ENCODE measurements at places on chromosomes 2 and 18.

- DNase-seq, result no peak
Measured at GRCh38 chr2:220489121-220489520, 861.7 kb downstream of the SLC4A3 start.

DNA sequence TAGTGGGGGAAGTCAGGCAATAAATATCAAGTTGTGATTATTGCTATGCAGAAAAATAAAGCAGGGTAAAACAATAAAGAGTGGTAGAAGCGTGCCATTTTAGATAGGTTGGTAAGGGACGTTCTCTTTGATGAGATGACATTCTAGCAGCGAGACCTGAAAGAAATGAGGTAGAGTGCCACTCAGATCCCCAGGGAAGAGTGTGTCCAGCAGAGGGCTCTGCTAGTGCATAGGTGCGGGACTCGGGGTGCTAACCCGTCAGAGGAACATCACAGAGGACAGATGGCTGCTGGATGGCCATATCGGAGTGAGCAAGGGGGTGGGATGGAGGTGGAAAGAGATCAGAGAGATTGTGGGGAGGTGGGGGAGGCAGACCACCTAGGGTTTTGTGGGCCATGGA is 16.3 kb upstream of the GTF2A1L start:
- DNase-seq, result no peak

- DNase-seq, result no peak
Measured at GRCh38 chr2:162123806-162124758, 28.0 kb downstream of the GCG start.

- no peak for DNase-seq
Measured at GRCh38 chr2:71830497-71831192, 317.0 kb downstream of the CYP26B1 start.

- DNase-seq, result no peak
Measured at GRCh38 chr18:29664278-29665036, 1378.1 kb downstream of the DSC3 start.

- DNase-seq, result no peak
Measured at GRCh38 chr2:205975082-205975949, 110.7 kb downstream of the INO80D start.

- DNase-seq, result no peak
Measured at GRCh38 chr2:10305715-10306114, 3.0 kb downstream of the HPCAL1 start.

GRCh38 chr2:230938098-230938497 is 13.1 kb upstream of the GPR55 start:
- no peak for DNase-seq

- peak; percentile 36 for DNase-seq
Measured at GRCh38 chr2:199378948-199379650, 78.6 kb downstream of the SATB2 start.

- DNase-seq, result no peak
Measured at GRCh38 chr2:175567435-175568061, 386.0 kb upstream of the ATP5MC3 start.

GRCh38 chr2:128364441-128364911 is 45.8 kb upstream of the HS6ST1 start:
- DNase-seq, result no peak

DNA sequence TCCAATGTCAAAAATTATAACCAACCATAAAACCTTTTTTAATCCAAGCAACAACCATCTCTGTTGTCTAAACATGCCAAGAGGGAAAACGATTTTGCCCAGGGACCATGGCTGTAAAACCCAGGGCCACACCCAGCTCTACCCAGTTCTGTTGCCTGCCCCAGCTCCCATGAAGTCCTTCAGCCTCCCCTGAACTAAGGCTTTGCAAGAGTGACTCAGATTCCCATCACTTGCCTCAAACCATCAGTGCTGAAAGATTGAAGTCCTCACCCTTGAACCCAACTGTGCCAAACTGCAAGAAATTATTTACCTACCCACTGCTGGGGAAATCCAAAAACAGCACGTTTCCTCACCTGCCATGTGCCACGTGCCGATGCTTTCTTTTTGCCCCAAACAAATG is 102.5 kb downstream of the TFCP2L1 start:
- no peak for DNase-seq

- DNase-seq, result no peak
Measured at GRCh38 chr2:113755835-113756354, 547 bp downstream of the SLC35F5 start.

GRCh38 chr2:47218899-47219525 is 63.9 kb upstream of the STPG4 start:
- no peak for DNase-seq

GRCh38 chr2:74327199-74327598 is 16.0 kb downstream of the SLC4A5 start:
- no peak for DNase-seq

GRCh38 chr18:47881752-47882455 is 48.6 kb downstream of the SMAD2 start:
- no peak for DNase-seq

DNA sequence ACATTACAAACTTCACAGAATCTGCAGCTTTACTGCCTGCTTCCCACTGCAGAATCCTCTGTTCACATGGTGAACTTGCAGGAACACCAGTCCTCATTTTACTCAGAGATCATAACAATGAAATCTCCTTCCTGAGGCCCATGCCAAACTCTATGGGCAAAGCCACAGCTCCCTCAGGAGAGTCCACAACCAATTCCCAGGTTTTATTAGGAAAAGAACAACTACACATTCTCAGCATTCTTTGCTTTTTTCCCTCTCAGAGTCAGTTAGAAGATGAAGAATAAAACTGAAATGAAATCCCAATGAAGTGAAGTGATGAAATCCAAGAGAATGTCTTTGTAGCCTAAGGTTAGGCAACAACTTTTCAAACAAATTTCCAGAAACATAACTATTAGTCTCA is 233.7 kb downstream of the DSEL start:
- DNase-seq, result no peak

- DNase-seq, result no peak
Measured at GRCh38 chr18:49768051-49768391, 45.3 kb downstream of the ACAA2 start.

GRCh38 chr2:57725337-57725947 is 321.2 kb upstream of the VRK2 start:
- no peak for DNase-seq

DNA sequence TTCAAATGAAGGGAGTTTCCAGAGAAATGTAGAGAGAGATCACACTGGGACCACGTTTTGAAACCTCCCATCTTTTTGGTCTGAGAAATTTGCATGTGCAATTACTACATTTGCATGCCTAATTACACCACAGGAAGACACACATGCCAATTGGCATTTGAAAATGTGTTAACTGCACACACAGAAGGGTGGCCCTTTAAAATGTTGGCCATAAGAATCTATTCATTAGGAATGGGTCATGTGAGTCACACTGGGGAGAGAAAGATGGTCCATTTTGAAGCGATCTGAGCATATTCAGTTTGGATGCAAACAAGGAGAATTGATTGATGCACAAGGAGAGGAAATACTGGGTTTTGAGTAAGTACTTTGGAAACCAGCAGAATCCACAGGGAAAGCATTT is 1407.1 kb upstream of the ACVR2A start:
- no peak for DNase-seq

- DNase-seq, result no peak
Measured at GRCh38 chr2:10571673-10572072, 118.1 kb downstream of the NOL10 start.

DNA sequence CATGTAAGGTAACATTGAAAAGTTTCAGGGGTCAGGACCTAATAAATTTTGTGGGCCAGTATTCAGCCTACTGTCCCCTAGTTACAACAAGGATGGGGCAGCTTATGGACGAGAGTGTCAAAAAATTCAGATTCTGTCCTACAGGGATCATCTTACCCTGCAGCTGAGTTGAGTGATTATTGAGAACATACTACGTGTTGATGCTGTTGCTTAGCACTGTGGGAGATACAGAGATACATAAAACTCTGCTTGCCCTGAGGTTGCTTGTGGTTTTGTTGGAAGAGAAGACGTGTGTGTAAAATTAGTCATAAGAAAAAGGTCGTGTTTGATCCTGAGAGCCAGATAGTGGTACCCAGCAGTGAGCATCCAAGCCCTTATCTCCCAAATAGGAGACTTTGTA is 253.2 kb downstream of the NEDD4L start:
- no peak for DNase-seq

- no peak for DNase-seq
Measured at GRCh38 chr2:136356125-136357006, 238.4 kb upstream of the CXCR4 start.

GRCh38 chr2:8343031-8343430 is 338.8 kb upstream of the ID2 start:
- DNase-seq, result no peak

GRCh38 chr18:48139431-48140347 is 209.2 kb upstream of the SMAD2 start:
- no peak for DNase-seq

GRCh38 chr18:74148543-74149070 is 284 bp downstream of the TIMM21 start:
- no peak for DNase-seq

GRCh38 chr2:180343528-180344345 is 336.6 kb upstream of the CWC22 start:
- no peak for DNase-seq

GRCh38 chr2:156456616-156457015 is 20.4 kb downstream of the GPD2 start:
- DNase-seq, result no peak

- DNase-seq, result no peak
Measured at GRCh38 chr2:200051611-200051945, 96.2 kb downstream of the MAIP1 start.

- DNase-seq, result no peak
Measured at GRCh38 chr2:16375351-16375750, 290.3 kb downstream of the CYRIA start.

- DNase-seq, result no peak
Measured at GRCh38 chr2:230360028-230360427, 33.0 kb downstream of the SP140L start.

DNA sequence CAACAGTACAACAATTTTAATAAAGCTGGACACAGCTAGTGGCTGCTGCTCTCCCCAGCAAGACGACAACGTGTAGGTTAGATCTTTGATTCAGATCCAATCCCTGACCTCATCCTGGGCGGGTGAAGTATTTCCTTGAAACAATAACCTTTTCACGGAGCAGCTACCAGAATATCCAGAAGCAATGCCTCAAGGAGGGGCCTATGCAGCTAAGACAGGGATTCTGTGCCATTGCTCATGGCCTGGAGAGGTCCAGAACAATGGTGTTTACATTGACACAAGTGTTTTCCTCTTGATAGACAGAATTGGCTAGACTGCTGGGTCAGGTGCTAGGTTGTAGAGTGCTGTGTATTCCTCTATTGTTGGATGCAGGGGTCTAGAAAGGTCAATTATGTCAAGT is 520.1 kb downstream of the BCL11A start:
- DNase-seq, result no peak

- no peak for DNase-seq
Measured at GRCh38 chr2:65722028-65722778, 289.8 kb upstream of the SPRED2 start.

GRCh38 chr18:11274144-11274794 is 124.9 kb upstream of the PIEZO2 start:
- no peak for DNase-seq

- DNase-seq, result no peak
Measured at GRCh38 chr18:71441156-71441555, 1103.0 kb downstream of the CBLN2 start.

DNA sequence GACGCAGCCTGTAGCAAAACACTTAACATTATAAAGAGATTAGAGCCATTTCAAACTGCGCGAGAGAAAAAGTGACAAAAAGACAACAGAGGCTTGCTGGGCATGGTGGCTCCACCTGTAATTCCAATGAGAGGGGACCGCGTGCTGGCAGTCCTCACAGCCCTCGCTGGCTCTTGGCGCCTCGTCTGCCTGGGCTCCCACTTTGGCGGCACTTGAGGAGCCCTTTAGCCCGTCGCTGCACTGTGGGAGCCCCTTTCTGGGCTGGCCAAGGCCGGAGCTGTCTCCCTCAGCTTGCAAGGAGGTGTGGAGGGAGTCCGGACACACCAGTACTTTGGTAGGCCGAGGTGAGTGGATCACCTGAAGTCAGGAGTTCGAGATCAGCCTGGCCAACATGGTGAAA is 9.3 kb upstream of the IFIH1 start:
- no peak for DNase-seq

GRCh38 chr2:196088203-196088602 is 19.6 kb upstream of the DNAH7 start:
- no peak for DNase-seq

DNA sequence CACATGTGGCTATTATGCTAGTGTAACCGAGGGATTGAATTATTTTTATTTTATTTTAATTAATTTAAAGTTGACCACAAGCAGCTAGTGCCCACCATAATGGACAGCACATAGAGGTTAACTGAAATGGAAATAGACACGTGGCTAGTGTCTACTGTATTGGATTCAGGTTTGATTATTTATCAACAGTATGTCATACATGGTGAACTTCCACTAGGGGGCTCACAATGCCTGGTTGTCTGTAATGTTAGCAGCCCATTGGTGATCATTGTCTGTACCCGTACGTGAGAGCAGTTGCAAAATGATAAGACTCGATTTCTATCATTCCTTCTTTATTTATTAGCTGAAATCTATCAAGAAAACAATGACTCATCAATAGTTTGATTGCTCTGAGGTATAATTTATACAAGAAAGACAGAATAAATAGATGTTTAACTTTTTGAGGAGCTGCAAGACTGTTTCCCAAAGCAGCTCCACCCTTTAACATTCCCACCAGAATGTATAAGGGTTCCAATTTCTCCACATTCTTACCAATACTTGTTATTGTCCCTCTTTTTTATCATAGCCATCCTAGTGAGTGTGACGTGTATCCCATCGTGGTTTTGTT is 76.5 kb downstream of the CYBRD1 start:
- DNase-seq, result no peak

DNA sequence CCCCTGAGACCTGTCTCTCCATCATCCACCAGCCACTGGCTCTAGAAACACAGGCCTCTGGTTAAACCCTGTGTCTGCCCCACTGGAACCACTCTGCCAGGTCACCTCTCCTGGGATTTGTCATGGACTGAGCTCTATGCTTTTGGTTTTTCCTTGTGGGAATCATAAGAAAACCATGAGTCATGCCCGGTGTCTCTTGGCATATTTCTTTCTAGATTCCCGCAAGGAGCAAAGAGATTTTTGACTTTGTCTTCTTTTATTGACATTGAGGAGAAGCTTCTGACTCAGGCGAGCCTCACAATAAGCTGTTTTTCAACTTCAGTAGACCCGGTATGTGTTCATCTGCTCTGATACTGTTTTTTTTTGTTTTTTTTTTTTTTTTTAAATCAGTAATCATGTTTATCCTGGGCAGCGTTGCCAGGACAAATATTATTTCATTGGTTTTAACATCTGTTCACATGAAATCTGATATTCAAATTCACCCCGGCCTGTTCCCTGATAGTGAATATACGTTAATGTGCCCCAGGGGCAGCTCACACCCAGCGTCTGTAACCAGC is 207.1 kb downstream of the ACKR3 start:
- DNase-seq, result peak; percentile 71

DNA sequence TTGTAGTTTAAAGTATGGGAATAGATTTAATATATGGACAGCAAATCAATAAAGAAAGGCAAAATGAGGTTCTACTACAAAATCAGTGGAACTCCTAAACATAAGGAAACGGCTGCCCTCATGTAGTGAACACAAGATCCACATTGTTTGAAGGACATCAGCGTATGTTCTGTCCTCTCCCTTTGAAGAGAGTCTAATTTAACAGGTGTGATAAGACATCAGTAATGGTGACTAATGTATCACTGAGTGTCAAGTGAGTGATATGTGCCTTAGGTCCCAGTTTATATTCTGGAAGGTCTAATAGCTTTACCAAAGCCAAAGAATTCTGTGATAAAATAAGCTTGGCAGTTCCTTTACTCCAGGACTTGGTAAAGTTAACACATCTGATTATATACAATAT is 248.7 kb downstream of the PTPRM start:
- no peak for DNase-seq

- DNase-seq, result no peak
Measured at GRCh38 chr2:228321015-228321414, 139.5 kb upstream of the SPHKAP start.
